AG04450 (cell line): ENCODE measurements at places on chromosomes 2 and 18.

GRCh38 chr18:13131283-13131682 lies 87.3 kb upstream of the LDLRAD4 start:
- DNase-seq: no peak

DNA sequence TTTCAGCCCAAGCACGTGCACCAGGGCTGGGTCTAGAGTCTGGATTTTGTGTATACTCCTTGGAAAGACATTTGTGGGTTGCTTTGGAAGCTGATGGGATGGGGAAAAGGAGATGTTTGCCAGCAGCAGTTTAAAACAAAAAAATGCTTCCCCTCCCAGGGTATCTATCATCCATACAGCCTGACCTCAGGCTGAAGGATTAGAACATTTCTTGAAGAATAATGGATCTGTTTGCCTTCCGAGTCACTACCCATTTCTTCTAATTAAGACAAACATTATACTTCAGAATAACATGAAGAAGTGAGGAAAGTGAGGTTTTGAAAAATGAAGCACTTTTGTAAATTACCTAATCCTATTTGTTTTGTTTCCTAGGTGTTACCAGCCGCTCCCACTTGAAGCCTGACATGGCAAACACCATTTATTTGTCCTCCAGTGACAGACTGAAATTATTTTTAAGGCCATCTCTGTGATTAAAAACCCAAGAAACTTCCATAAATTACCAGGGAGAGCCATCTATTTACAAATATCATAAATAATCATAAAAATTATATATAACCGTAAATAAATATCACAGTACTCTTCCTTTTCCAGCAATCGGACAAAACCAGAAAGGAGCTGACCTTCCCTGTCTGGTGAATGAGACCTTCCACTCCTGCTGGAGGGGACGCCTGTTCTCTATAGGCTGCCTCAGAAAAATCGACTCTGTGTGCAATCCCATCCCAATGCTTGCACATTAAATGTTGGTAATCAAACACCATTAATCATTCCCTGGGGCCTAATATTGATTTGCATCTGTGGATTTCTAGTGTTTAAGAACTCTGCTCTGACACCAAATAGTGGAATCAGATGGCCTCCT lies 106.8 kb downstream of the C1D start:
- DNase-seq: no peak

GRCh38 chr2:173511942-173512341 lies 157.3 kb downstream of the CDCA7 start:
- DNase-seq: no peak

DNA sequence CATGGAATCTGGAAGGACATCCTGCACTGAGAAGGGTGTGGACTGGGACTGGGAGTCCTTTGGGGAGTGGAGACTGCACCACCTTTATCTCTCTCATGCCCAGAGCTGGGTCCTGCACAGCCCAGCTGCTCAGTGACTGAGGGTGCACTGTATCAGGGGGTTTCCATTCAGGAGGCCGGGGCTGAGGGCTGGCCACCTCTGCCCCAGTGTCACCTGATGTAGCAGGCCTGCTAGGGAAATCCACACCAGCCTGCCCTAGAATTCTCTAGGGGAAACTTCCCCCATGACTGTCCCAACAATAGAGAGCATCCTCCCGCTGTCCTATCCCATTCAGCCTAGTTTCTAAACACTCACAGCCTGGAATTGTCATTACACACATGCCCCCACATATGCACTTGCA lies 116.7 kb downstream of the CTIF start:
- DNase-seq: no peak

- no peak for DNase-seq
Measured at GRCh38 chr2:160657196-160657595, 163.6 kb upstream of the RBMS1 start.

- DNase-seq: no peak
Measured at GRCh38 chr18:61199171-61199848, 133.9 kb upstream of the CDH20 start.

DNA sequence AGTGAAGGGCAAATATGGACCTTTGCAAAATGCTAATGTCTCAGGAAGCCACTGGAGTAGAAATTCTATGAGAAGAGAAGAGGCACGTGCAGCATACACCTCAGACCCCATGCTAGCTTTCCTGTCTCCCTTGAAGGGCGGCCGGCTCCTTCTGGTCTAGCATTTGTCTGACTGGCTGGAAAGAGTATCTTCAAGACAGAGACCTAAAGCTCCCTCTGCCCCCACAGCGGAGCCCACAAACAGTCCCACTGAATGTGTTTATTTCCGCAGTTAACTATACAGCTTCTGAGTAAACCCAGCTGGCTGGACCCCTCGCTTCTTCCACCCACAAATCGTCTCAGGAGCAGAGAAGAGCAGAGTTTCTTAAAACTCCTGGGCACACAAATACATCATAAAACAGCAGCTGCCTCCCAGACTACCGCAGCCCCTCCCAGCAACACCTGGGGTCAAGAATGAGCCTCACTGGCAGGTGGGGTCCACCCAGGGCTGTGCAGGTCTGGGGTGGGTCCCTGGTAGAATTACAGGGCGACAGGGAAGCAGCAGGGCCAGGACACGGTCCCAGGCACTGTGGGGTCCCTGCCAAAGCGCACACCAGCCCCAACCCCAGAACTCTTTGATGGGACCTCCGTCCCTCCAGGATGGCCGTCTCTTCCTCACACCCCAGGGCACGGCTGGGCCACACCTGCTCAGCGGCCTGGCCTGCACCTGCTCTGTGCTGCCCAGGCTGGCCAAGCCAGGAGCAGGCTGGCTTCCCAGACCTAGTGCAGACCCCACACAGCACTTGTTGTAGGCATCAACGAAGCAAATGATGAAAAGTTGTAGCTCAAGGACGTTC lies 103.8 kb downstream of the PXDN start:
- no peak for DNase-seq

DNA sequence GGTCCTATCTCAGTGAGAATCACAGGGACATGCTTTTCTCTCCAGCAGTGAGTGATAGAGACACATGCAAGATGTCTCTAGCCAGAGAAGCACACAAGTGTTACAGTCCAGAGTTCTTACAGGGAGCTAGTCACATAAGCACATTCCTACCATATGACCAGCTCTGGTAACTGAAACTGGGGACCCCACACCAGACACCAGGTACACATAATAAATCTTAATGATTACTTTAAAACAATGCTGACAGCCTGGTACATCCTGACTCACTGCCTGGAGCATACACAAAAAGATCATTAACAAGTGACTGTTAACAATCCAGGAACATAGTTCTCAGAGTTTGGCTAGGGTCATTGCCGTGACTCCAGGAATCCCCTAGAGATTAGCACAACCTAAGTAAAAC lies 53.6 kb downstream of the GALNT1 start:
- no peak for DNase-seq

- no peak for DNase-seq
Measured at GRCh38 chr2:1650085-1650872, 94.0 kb downstream of the PXDN start.

GRCh38 chr18:9550429-9550828 lies 63.9 kb downstream of the PPP4R1 start:
- DNase-seq: no peak
